ENCODE measurements at places on chromosomes 6 and 20.

GRCh38 chr6:7006515-7007191, 101.1 kb upstream of the RREB1 start:
- no peak for DNase-seq

GRCh38 chr20:24382331-24382730, 87.1 kb upstream of the SYNDIG1 start:
- no peak for DNase-seq

DNA sequence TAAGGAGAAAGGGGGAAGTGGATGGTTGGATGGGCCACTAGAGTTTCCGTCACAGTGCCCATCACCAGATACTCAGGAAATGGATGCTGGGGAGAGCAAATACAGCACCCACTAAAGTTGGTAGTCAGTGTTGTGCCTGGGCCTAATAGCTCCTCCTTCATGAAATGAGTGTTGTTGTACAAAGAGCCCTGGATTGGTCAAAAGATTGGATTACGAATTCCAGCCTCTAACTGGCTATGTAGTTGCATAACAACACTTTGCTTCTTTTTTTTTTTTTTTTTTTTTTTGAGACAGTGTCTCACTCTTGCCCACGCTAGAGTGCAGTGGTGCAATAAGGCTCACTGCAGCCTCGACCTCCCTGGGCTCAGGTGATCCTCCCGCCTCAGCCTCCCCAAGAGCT, 27.4 kb downstream of the KCNG1 start:
- peak; percentile 35 for DNase-seq

GRCh38 chr6:89615882-89616281, 22.7 kb downstream of the LYRM2 start:
- DNase-seq, result no peak

- DNase-seq, result peak; percentile 72
These were observed 326.6 kb upstream of the RNF24 start for GRCh38 chr20:4341804-4342485.

DNA sequence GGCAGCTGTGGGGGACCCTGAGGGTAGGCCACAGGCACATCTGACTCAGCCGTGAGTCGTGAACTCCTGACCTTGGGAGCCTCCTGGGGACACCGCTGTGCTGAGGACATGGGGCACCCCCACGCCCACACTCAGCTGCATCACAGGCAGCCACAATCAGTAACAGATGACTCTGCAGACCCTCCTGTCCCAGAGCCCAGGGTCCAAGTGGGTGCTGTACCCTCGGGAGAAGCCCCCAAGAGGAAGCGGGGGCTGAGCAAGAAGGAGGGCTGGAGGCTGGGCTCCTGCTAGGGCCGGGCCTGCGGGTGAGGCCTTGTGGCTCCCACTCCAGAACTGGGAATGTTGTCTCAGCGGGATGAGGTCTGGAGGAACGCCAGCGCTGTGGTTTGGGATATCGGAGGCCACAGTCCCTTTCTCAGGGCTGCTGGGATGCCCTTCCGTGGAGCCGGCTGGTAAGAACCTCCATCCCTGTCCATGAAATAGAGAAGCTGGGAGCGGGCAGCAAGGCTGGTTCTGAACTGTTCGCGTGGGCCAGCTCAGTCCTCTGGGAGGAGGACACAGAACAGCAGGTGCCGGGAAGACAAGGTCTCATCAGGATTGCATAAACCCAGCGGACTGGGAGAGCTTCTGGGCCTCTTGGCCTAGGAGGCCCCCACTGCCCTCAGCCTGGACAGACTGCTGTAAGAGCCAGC, 3.1 kb upstream of the LAMA5 start:
- peak; percentile 87 for DNase-seq

DNA sequence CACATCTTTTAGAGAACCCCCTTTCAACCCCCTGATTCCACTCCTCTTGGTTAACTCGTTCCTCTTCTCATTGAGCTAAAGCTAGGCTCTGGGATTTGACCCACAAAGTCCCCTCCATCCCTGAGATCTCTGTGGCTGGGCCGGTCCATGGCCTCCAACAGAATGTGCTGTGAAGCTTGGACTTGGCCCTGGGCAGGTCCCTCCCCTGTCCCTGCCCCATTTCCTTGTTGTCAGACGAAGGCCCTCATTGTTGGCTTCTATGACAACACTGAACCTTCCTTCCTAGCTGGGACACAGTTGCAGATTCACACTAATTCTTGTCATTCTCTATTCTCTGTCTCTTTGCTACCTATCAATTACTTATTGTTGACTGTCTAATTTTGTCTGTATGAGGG, 156.1 kb downstream of the SYCP2 start:
- DNase-seq, result no peak

DNA sequence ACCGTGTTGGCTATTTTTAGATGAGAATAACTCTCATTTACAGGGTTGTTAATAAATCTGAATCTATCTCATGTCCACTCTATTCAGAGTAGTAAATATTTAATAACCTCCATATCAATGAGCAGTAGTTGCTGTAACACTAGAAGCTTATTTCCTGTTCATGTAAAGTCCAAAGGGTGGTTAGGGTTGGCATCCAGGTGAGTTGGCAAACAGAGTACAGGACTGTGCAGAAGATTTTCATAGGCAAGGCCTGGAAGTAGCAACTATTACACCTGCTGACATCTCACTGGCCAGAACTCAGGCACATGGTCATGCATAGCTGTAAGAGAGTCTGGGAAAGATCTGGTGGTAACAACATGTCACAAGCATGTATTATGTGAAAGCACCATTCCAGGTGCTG, 147.5 kb downstream of the PHF3 start:
- DNase-seq, result no peak

DNA sequence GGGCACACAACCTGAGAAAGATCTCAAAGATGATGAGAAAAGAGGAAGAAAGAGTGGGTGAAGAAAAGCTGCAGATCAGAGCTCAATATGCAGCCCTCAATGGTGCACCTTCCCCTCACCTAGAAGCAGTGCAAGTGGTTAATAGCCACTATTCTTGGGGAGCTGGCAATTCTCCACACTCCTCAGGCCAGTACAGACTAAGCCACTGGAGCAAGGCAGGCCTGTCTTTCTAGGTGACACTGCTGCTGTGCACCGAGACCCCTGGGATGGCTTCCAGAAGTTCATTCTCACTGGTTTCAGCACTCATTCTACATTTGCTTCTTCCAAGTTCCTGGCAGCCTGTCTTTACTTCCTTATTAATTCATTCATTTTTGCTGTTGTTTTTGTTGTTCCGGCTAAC, 973.3 kb downstream of the KIF16B start:
- no peak for DNase-seq

GRCh38 chr6:36019167-36019566, 5.3 kb downstream of the SLC26A8 start:
- DNase-seq, result no peak

- no peak for DNase-seq
These were observed 6.4 kb upstream of the MYT1 start for GRCh38 chr20:64157878-64158277.

- peak; percentile 98 for DNase-seq
These were observed 8.7 kb upstream of the AP5S1 start for GRCh38 chr20:3811467-3812258.

- DNase-seq, result no peak
These were observed 3.8 kb upstream of the CHRNA4 start for GRCh38 chr20:63364801-63365585.

DNA sequence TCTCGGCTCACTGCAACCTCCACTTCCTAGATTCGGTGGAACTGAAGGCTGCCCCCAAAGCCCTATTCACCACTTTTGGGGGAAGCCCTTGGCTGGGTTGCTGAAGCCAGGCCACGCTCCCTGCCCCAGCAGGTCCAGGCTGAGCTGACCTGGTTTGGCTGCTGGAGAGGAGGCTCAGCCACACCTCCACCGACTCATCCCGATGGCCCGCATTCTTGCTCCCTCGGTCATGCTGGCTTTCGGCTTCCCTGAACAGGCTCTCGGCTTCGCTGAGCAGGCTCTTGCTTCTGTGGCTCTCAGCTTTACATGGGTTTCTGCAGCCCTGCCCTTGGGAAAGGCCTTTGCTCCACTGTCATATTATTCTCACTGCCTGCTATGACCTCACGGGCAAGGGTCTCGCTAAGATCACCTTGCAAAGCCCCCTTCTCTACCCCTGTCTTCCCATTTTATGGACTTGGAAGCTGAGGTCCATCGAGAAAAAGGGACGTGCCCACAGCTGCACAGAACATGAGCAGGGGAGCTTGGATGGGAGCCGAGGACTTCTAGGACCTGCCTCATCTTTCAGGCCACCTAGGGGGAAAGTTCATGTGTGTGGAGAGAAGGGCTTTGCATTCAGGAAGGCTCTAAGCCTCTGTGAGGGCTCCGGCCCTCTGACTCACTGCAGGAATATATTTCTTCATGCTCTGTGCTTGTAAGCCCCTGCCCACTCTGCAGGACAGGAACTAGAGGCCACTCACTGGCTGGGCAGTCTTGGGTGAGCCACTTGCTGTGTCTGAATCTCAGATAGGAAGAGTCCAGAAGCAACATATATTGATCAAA, 15.6 kb downstream of the ARHGAP40 start:
- peak; percentile 25 for DNase-seq

- DNase-seq, result peak; percentile 94
These were observed at the start of gene TBX18 for GRCh38 chr6:84764332-84765049. TBX18 (minus strand) TSS chr6:84764598; CDS start chr6:84764181, 417 bp downstream.

DNA sequence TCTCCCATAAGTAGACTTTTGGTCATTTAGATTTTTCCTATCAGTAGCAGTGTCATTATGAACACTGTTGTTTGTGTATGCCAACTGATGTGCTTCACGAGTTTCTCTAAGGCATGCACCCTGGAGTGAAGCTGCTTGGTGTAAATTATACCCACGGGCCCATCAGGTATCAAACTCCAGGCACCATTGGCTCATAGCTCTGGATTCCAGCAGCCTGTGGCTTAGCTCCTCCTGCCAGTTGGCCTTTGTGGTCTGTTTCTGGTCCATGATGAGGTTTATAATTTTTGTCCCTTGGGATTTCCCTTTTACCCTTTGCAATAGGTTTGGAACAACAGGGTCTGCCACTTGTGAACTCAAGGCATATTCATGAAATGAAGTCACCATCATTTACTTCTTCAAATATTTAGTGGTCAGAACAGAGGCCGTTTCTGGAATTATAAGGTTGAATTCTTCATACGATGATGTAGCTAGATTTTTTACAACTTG, 350.5 kb downstream of the PRL start:
- DNase-seq, result peak; percentile 89

DNA sequence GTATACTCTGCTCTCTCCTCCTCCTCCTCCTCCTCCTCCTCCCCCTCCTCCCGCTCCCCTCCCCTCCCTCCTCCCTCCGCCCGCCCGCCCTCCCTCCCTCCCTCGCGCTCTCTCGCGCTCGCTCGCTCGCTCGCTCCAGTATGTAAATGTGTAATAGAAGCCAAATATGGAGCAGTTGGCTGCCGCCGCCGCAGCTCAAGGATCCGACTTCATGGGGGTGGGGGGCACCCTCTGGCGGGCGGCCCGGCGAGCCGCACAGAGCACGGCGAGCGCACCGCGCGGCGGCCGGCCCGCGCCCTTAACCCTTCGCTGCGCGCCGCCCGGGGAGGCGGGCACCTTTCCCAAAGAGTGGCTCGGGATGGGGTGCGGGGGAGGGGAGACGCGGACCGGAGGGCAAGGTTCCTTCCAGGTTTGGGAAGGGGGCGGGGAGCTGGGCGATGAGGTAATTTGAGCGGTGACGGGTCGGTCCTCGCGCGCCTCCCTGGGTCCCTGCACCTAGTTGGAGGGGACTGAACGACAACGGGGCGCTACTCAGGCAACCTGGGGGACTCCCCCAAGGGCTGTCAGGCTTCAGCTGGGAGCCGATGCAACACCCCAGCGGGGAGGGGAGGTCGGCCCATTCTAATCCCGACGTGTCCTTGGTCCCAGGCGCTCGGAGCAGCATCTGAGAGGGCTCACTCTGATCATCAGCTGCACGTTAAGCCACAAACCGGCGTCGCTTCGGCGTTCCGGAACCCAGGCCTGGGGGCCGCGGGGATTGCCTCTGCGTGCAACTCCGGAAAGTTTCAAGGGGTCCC, 409 bp upstream of the ATXN1 start:
- DNase-seq, result peak; percentile 71

GRCh38 chr6:100491952-100492670, 27.4 kb upstream of the SIM1 start:
- no peak for DNase-seq

GRCh38 chr6:127115084-127115655, 3.3 kb upstream of the RSPO3 start:
- DNase-seq, result no peak
